ENCODE measurements at places on chromosomes 2 and 18.

GRCh38 chr2:171706152-171706803 is 19.0 kb downstream of the DYNC1I2 start:
- DNase-seq, result no peak

GRCh38 chr2:200609028-200609614 is 23.3 kb downstream of the AOX1 start:
- DNase-seq, result no peak

DNA sequence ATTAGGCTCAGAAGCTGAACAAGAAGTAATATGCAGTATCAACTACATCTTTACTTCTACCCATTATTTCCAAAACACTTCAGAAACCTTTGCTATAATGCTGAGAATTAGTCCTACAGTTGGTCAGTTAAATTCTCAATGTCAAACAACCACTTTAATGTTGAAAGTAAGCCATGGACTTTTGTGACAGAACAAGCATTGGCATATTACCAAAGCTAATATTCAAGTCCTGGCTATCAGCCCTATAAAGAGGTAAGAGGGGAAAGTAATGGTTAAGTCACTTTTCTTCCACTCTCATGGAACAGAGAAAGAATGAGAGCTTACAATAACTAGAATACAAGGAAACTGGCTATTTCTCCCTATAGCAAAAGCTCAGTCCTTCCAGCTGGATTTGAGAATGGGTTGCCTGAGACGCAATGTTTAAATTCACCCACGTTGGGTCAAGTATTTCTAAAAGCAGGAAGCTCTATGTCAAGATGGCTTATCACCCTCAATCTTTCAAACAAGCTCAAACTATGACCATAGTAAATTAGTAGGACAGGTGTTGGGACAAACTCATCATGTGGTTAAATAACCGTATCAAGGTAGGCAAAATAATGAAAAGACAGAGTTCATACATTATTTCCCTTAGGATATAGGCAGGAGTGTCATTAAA is 31.4 kb upstream of the MFSD6 start:
- no peak for DNase-seq

DNA sequence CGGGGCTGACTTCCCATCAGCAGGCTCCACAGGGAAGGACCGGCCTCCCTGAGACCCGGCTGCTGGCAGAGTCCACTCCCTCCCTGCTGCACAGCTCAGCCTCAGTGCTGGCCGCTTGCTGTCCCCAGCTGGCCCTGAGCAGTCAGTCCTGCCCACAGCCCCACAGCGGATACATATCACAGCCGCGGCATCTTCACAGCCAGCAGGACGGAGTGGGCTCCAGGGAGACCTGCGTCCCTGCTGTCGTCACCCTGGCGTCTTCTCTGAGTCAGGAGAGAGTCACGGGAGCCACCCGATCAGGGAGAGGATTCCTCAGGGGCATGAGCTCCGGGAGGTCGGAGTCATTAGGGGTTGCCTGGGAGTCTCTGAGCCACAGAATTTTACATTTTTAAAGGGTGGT is 13.1 kb upstream of the SNTG2 start:
- no peak for DNase-seq

GRCh38 chr2:120820953-120821279 is 85.2 kb downstream of the GLI2 start:
- no peak for DNase-seq

DNA sequence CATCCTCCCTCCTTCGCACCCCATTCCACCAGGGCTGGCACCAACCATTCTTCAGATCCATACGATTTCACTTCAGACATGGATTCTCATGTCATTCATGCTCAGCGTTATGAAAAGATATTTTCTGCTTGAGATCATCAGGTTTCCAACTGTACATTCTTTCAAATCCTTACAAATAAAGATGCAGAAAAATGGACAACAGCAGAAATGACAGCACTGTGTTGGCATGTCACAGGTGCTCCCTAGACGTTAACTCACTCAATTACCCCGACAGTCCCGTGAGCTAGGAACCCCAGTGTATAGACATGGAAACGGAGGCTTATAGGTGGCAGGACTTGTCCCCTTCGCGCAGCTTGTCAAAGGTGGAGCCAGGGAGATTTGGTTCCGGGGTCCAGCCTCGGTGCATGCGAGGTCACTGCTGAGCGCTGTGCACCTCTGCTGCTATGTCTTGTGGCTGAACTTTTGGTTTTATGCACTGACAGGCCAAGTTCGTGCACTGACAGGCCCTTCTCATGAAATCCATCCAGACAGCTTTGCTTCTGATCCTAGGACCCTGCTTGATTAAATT is 17.7 kb downstream of the FHL2 start:
- no peak for DNase-seq

- no peak for DNase-seq
Measured at GRCh38 chr2:216429428-216429827, 17.1 kb downstream of the SMARCAL1 start.

GRCh38 chr2:1628893-1629292 is 115.4 kb downstream of the PXDN start:
- DNase-seq, result no peak

Data from neuronal stem cell (in vitro differentiated cells).